Stimulated activated CD4-positive, alpha-beta T cell treated with anti-CD3 and anti-CD28 coated beads, Interleukin-1b, Interleukin-23, amount 100 ng/mL, for 24 hours (primary cell): ENCODE measurements at places on chromosomes 2 and 18.

- no peak for DNase-seq
Measured at GRCh38 chr18:3525870-3526420, 76.0 kb downstream of the TGIF1 start.

DNA sequence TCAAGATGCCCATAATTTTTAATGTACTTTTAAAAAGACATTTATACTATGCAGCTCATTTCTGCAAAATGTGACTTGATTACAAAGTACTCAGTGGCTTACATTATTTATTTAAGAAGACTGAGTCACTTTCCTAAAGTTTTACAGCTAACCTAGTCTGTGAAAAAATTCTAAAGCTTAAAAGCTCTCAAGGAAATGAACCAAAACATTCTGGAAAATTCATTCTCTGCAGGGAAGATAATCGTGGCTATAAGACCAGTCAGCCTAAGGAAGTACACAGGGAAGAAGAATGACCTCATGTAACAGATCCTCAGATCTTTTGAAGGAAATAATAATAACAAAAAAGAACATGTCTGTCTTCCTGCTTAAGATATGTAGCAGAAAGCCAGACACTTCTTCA is 232.1 kb upstream of the STK17B start:
- no peak for DNase-seq

- DNase-seq, result no peak
Measured at GRCh38 chr18:56445422-56445821, 193.0 kb downstream of the TXNL1 start.

DNA sequence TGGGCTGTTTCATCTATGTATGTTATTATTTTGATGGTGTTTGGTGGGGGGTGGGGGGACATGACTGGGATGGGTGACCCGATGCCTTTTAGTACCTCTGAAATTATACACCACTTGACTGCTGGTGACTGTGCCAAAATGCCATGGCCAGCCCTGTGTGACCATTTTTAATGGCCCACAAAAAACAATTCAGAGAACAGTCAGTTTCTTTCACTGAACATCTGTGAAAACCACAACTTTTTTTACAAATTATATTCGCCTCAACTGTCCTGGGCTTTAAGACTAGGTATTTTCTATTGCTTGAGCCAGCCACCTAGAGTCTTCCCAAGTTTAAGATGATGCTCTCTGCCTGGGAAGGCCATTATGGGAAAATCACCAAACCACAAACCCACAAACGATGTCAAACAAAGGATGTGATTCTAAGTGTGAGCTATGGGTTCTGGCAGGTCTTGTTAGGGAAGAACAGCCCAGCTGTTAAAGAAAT is 33.9 kb downstream of the FN1 start:
- DNase-seq, result no peak

DNA sequence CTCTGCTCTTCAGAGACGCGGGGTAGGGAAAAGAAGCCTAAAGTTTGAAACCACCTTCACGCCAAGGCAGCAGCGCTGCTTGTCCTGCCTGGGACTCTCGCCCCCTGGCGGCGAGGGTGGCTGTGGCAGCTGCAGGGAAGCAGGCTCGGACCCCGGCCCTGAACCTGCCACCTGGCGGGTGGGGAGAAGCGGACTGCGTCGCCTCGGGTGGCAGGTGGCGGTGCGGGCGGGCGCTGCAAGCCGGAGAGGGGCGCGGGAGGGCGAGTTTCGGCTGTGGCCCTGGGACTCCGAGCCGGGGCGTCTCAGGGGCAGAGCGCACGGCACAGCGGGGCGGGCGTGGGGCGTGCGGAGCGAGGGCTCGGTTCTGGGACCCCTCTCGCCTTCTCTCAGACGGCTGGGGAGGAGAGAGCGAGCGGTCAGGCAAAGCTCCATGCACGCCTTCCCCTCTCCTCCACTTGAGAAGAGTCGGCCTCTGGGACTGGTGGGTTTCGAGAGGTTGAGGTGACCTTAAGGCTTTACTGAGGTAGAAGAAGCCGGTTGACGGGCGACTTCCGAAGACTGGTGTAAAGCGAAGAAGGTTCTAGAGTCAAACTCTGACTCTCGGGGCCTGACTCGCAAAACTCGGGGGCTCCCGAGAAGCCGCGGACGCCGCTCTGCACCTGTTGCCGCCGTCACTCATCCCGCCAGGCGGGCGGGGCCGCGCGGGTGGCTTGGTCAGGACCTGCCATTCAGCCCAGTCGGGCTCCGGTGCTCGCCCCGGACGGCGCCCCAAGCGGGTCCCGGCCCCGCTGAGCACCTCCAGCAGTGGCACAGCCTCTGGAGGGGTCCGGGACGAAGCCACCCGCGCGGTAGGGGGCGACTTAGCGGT is 1.1 kb upstream of the BOLL start:
- DNase-seq, result no peak
